ENCODE measurements at places on chromosomes 6 and 20. TPM values are rescaled to one million over a fixed set of nuclear protein-coding genes. Genes with fewer than 3 reads are reported as not detected.

PRR18 gene
- polyA plus RNA-seq, result 0.28 TPM

GRCh38 chr6:41759905-41760579, 12.8 kb upstream of the PGC start:
- no peak for DNase-seq

GRCh38 chr20:50664254-50664653, 27.1 kb downstream of the RIPOR3 start:
- DNase-seq, result no peak

DNA sequence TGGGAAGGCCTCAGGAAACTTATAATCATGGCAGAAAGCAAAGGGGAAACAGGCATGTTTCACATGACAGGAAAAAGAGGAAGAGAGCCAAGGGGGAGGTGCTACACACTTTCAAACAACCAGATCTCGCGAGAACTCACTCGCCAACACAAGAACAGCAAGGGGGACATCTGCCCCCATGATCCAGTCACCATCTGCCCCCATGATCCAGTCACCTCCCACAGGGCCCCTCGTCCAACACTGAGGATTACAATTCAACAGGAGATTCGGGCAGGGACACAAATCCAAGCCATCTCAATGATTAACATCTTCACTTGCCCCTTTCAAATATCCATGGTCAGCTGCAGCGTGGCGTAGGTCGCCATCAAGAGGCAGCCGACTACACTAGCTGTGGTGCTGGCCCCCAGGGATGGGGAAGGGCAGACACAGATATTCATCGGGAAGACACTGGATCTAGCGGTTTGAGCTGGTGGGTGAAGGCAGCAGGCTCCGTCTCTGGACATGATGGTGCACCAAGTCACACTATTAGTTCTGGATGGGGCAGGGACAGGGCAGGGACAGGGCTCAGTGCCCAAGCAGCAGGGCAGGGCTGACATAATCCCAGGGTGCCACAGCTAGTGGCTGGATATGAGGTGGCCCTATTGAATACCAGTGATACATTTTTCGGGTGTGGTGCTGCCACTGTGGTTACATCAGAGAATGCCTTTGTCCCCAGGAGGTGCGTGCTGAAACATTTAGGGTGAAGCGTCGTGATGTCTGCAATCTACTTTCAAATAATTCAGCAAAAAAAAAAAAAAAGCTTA, 31.6 kb downstream of the TUBB2B start:
- no peak for DNase-seq

DNA sequence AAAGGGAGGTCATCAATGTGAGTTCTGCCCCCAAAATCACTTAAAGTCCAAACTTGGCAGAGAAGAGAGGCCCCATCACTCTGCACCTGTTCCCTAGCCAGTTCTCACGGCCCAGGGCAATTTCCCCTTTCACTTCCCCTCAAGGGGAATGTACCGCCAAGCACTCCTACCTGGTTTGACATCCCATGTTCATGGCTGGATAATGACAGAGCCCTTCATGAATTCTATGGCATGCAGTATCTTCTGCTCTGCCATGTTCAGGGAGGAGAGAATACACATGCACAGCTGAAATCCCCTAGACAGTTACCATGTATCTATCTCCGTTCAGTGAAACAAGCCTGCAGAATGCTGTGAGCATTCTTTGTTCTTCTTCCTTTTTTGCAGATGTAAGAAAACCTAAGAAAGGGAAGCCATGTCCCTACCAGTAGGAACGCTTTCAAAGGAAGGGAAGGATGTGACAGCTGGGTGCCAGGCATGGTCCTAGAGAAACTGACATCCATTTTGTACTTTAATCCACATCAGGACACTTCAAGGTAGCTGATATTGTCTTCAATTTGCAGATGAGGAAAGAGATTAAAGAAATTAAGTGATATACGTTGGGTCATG, 79.8 kb upstream of the ARID1B start:
- DNase-seq, result no peak

SLC13A3 gene
- 2.8 TPM for polyA plus RNA-seq

ALDH8A1 gene
- polyA plus RNA-seq, result 2.6 TPM

- DNase-seq, result peak; percentile 93
Observed at GRCh38 chr6:142944124-142945048, 590 bp downstream of the HIVEP2 start.

- DNase-seq, result no peak
Observed at GRCh38 chr6:116975600-116975999, 98.6 kb downstream of the RFX6 start.

DNA sequence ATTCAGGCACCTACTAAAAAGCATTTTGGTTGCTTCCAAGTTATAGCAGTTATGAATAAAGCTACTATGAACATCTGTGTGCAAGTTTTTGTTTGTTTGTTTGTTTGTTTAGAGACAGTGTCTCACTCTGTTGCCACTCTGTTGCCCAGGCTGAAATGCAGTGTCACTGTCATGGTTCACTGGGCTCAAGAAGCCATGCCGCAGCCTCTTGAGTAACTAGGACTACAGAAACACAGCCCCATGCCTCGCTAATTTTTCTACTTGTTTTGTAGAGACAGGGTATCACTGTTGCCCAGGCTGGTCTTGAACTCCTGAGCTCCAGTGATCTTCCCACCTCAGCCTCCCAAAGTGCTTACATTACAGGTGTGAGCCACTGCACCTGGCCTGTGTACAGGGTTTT, 795.9 kb downstream of the EPHA7 start:
- DNase-seq, result no peak

ANGPT4 gene
- not detected for polyA plus RNA-seq

GRCh38 chr20:13009682-13010406, 1.1 kb downstream of the SPTLC3 start:
- peak; percentile 89 for DNase-seq

GRCh38 chr6:11526156-11526505, 11.4 kb upstream of the TMEM170B start:
- no peak for DNase-seq

EPHA7 gene
- polyA plus RNA-seq, result not detected

- DNase-seq, result peak; percentile 46
Observed at GRCh38 chr20:63942250-63942951, 13.8 kb downstream of the UCKL1 start.

RNF144B gene
- 19.7 TPM for polyA plus RNA-seq

NHLRC1 gene
- 4.7 TPM for polyA plus RNA-seq

DNA sequence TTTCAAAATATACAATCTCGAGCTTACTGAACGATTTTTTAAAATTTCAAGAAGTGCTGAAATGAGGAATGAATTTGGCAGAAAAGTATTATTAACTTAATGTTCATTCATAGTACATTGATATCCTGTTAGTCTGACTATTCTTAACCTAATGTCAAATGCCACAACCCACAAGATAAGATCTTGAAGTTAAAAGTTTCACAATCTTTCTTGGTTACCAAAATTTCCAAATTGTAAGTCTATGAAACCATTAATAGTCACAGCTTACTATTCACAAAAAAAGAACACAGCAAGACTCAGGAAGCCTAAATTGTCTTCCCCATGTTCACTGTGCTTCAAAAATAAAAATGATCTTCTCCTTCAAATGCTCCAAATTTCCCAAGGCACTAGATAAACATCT, 71.3 kb downstream of the HACE1 start:
- no peak for DNase-seq

- DNase-seq, result peak; percentile 72
Observed at GRCh38 chr20:62623488-62624324, 18.6 kb upstream of the SLCO4A1 start.

DNA sequence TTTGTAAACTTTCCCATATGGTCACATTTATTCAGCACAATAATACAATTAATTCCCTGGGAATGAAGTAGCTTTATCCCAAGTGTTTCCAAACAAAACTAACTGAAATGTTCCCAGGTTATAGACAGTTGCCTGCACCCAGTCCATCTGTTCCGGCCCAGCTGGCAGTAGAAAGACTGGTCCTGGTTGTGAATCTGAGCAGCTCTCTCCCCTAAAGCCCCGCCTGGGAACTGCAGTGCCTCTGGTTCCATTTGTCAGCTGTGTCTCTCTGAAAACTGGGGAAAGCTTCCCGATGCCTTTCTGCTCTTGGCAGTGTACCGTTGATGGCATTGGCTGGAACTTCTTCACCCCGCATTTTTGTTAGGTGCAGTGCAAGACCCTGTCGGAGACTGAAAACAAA, 8.7 kb downstream of the MTHFD1L start:
- DNase-seq, result no peak

KCNS1 gene
- polyA plus RNA-seq, result 0.10 TPM

- DNase-seq, result no peak
Observed at GRCh38 chr20:24064915-24065314, 76.3 kb upstream of the GGTLC1 start.

- no peak for DNase-seq
Observed at GRCh38 chr6:30264743-30265142, 51.5 kb upstream of the TRIM26 start.

GRCh38 chr6:3359101-3359752, 97.6 kb downstream of the SLC22A23 start:
- DNase-seq, result no peak

IP6K3 gene
- polyA plus RNA-seq, result 26.3 TPM

- DNase-seq, result no peak
Observed at GRCh38 chr20:51076786-51077685, 54.1 kb upstream of the KCNG1 start.

KIAA1755 gene
- polyA plus RNA-seq, result 9.6 TPM

DPPA5 gene
- not detected for polyA plus RNA-seq

RPS10 gene
- polyA plus RNA-seq, result 1,632 TPM

DNA sequence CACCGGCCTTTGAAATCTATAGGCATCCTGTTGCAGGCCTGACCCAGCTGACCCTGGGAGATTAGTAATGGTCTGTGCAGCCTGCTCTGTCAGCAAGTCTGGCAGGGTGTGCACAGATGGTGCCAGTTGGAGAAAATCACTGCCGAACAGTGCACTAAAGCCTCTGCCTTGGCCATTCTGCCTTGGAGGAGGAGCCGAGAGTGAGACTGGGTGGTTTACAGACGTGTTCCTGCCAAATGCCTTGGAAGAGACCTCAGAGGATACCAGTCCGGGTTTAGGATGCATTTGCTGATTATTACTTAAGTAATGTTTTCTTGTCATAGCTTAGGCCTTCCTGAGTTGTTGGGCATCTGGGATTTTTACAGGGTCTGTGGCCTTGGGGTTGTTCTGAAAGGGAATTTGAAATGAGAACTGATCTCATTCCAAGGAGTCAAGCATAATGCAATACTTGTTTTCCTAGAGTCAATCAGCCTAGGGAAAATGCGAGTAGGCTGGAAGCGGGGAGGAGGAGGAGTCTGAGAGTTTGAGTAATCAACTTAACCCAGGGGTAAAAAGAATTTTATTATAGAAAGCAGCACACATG, 292.1 kb downstream of the SOX4 start:
- DNase-seq, result peak; percentile 64

GABRR1 gene
- 1.1 TPM for polyA plus RNA-seq

BPIFB2 gene
- not detected for polyA plus RNA-seq

DNA sequence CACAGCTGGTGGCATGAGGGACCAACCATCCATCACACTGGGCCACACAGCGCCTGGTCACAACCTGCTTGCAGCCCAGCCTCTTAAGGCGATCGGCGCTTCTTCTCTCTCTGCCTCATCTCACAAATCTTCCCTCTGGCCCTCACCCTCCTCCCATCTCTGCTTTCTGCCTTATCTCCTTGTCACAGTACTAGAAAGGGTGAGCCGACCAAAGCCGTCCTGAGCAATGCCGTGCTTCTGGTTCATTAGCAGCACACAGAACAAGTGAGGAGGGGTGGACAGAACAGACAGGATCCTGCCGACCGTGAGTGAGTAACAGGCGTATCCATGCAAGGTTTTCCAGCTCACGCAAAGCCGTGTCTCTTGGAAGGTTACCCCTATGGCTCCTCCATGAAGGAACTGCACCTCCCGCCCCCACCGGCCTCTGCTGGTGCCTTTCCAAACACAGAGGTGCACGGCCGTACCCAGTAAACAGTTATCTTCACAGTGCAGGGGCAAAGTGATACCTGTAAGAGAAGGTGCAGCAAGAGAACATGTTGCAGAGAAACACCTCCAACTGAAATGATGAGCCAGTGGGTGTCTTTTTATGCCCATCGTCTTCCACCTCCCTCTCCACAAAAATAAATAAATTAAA, 331.7 kb downstream of the FARS2 start:
- no peak for DNase-seq

SPDEF gene
- 0.12 TPM for polyA plus RNA-seq

GRCh38 chr6:165417278-165417865, 108.0 kb upstream of the C6orf118 start:
- no peak for DNase-seq

GRCh38 chr20:20663841-20664240, 48.6 kb downstream of the RALGAPA2 start:
- DNase-seq, result no peak

DNA sequence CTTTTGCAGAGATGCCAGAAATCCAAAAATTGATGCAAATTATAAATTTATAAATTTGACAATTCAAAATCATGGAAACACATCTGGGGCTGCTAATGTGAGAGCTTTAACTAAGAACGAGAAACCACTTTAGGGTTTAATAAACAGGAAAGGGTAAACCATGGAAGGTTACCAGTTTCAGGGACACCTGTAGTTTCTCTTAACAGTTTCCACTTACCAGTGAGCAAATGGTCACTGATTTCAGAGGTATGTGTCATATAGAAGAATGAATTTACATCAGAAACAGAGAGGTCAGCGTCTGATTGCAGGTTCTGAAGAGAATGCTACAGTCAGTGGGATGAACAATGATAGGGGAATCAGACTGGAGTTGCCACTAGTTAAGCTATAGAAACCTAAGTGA, 24.8 kb upstream of the PCSK2 start:
- no peak for DNase-seq

Data from muscle of arm (tissue), 14 donors.